H1 (cell line): ENCODE measurements at places on chromosomes 5 and 9.
A peak's percentile ranks its signal among the peaks of the same experiment; 100 is the strongest.

GRCh38 chr5:172531704-172532026 lies 77.3 kb upstream of the SH3PXD2B start:
- H3K4me1 ChIP-seq = no peaks in the 10 kb centered on the region
- H3K4me3 ChIP-seq = no peak overlapping the region
- H3K27ac ChIP-seq = no peak overlapping the region

- no peak overlapping the region for H3K27ac ChIP-seq
- H3K36me3 ChIP-seq = no peaks in the 10 kb centered on the region
- no peak for DNase-seq
- no peak overlapping the region for H3K4me3 ChIP-seq
These were observed 208.8 kb downstream of the MRPS30 start for GRCh38 chr5:45017568-45017967.

GRCh38 chr5:180807654-180808414 lies 5.2 kb upstream of the MGAT1 start:
- peaks cover 16% of the 10 kb centered on the region for H3K4me1 ChIP-seq
- no peaks in the 10 kb centered on the region for H3K27me3 ChIP-seq
- H3K4me3 ChIP-seq = peak overlapping the region; percentile 71

GRCh38 chr5:164885179-164885578 lies 1379.8 kb downstream of the MAT2B start:
- no peaks in the 10 kb centered on the region for H3K27me3 ChIP-seq
- H3K4me3 ChIP-seq = no peak overlapping the region

GRCh38 chr5:60162441-60162840 lies 268.9 kb upstream of the PDE4D start:
- no peaks in the 10 kb centered on the region for H3K27me3 ChIP-seq
- H3K27ac ChIP-seq = no peak overlapping the region
- no peak overlapping the region for H3K4me3 ChIP-seq
- DNase-seq = no peak

DNA sequence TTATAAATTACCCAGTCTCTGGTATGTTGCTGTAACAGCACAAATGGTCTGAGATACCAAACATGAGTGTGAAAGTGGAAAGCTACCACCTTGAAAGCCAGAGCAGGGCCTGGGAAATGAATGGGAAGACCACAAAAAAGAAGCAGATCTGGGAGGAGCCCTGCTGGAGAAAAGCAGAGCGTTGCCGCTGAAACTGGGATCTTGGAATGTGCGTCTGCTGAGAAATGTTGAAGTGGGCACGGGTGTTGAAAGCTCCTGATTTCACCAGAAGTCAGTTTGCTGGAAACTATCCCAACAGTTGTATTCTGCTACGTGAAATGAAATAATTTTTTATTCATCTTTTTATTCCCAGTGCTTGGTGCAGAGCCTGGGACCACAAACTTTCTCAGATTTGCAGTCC lies 40.0 kb downstream of the NUDT12 start:
- DNase-seq = no peak
- H3K36me3 ChIP-seq = no peaks in the 10 kb centered on the region
- no peaks in the 10 kb centered on the region for H3K27me3 ChIP-seq

- H3K4me3 ChIP-seq = no peak overlapping the region
- no peaks in the 10 kb centered on the region for H3K36me3 ChIP-seq
- no peaks in the 10 kb centered on the region for H3K4me1 ChIP-seq
- no peaks in the 10 kb centered on the region for H3K27me3 ChIP-seq
These were observed 66.5 kb upstream of the SMIM15 start for GRCh38 chr5:61228691-61229280.

- no peak for DNase-seq
- no peaks in the 10 kb centered on the region for H3K36me3 ChIP-seq
- H3K27me3 ChIP-seq = peaks cover 32% of the 10 kb centered on the region
These were observed 370 bp upstream of the CDH6 start for GRCh38 chr5:31193116-31193515.

GRCh38 chr5:73902327-73903051 lies 276.5 kb downstream of the ARHGEF28 start:
- H3K4me1 ChIP-seq = no peaks in the 10 kb centered on the region
- no peak overlapping the region for H3K4me3 ChIP-seq
- no peaks in the 10 kb centered on the region for H3K27me3 ChIP-seq
- H3K36me3 ChIP-seq = no peaks in the 10 kb centered on the region
- no peak overlapping the region for H3K27ac ChIP-seq

DNA sequence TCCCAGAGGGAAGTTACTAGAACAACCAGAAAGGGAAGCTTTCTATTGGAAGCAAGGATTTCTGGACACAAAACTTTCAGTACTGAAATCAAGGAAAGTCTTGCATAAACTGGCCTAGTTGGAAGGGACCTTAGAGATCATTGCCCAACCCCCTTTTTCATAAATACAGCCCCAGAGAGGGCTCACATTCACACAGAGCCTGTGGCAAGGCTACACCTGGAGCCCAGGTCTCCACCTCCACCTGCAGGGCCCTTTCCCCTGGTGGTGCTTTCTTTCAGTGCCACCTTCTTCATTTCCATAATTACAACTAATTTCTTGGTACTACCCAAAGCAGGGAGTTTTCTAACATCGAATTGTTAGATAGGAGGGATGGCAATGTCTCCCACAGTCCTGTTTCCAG lies 85.7 kb downstream of the ADRB2 start:
- no peaks in the 10 kb centered on the region for H3K27me3 ChIP-seq
- no peak for DNase-seq
- no peak overlapping the region for H3K4me3 ChIP-seq

GRCh38 chr5:159427180-159428012 lies 97.1 kb upstream of the IL12B start:
- peaks cover 1% of the 10 kb centered on the region for H3K27me3 ChIP-seq
- H3K27ac ChIP-seq = no peak overlapping the region
- 0 out of 2 replicates have a peak, but pooled peaks cover 2% of the 10 kb centered on the region for H3K4me1 ChIP-seq
- H3K36me3 ChIP-seq = no peaks in the 10 kb centered on the region
- no peak for DNase-seq

GRCh38 chr5:178120607-178121357 lies 7.5 kb downstream of the N4BP3 start:
- peaks cover 48% of the 10 kb centered on the region for H3K4me1 ChIP-seq
- peak; percentile 41 for DNase-seq

DNA sequence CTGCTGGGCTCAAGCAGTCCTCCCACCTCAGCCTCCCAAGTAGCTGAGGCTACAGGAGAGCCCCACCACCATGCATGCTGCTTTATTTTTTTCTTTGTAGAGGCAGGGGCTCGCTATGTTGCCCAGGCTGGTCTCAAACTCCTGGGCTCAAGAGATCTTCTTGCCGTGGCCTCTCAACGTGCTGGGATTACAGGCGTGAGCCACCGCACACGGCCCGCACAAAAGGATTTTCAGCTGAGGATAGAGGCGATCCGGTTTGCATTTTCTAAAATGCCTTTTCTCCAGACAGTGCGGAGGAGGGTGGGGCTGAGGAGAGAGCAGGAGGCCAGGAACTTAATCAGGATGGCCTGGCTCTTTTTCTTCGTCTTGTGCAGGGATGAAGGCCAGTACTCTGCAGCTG lies 6.9 kb downstream of the HRH2 start:
- H3K36me3 ChIP-seq = no peaks in the 10 kb centered on the region
- no peaks in the 10 kb centered on the region for H3K4me1 ChIP-seq
- no peak overlapping the region for H3K4me3 ChIP-seq
- H3K27me3 ChIP-seq = no peaks in the 10 kb centered on the region

DNA sequence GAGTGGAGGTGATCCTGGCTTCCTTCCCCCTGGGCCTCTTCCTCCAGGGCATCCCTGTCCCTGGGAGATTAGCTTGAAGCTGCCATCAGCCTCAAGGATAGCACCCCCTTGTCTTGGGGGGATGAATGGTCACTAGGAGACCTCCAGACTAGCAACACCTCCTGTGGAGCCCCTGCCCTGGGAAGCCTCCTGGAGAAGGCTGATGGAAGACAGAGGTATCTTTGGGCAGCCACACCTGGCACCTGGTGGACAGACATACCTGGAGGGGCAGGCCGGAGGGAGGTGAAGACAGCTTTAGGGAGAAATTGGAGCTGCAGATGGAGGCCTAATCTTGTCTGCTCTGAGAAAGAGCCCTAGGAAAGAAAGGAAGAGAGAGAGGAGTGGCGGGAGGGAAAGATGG lies 9.0 kb upstream of the TTLL11 start:
- no peak overlapping the region for H3K27ac ChIP-seq
- H3K36me3 ChIP-seq = no peaks in the 10 kb centered on the region

DNA sequence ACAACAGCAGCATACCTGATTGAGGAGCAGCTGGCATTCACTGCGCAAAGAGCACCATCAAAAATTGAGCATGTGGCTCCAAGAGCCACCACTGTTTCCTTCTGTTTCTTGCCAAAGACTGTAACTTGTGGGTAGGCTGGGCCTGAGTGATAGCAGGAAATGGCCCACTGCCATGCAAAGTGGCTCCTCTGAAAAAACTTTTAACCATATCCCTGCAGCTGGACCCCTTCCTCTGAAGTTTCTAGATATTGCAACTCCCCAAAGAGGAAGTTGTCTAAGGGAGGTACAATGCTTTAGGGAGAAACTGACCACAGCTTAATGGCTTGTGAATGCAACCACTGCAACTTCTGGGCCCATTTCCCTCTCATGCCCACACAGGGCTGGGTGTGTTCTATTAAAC lies 355.4 kb upstream of the PDE4D start:
- no peak overlapping the region for H3K27ac ChIP-seq
- H3K27me3 ChIP-seq = no peaks in the 10 kb centered on the region
- H3K4me3 ChIP-seq = no peak overlapping the region
- no peaks in the 10 kb centered on the region for H3K4me1 ChIP-seq
- no peak for DNase-seq
